Fibroblast of the aortic adventitia (primary cell): ENCODE measurements at places on chromosomes 3 and 15. TPM values are rescaled to one million over a fixed set of nuclear protein-coding genes. Genes with fewer than 3 reads are reported as not detected.
A peak's percentile ranks its signal among the peaks of the same experiment; 100 is the strongest.

DNA sequence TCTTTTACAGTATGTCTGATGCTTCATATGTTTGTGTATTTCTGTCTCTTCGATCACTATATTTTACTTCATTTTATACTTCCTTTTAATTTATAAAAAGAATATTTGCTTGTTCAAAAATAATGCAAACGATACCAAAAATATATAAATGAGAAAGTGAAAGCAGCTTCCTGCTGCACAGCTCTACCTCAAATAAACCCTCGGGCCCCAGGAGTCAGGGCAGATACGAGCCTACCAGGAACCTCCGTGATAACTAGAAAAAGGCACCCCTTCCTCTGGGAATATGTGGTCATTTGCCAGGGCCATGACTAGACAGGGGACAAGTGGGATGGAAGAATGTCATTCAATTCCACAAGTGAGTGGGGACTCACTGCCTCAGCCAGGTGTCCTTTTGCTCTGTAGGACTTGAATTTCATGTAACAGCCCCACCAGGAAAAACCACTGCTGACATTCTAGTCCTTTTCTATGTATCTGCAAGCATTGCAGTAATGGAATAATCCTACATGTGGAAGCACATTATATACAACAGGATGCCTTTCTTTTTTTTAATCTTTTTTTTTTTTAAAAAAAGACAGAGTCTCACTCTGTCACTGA, 133.3 kb downstream of the SUCLG2 start:
- no peak for DNase-seq

GRCh38 chr3:57826245-57826951, 70.3 kb downstream of the SLMAP start:
- peak; percentile 48 for DNase-seq

DNA sequence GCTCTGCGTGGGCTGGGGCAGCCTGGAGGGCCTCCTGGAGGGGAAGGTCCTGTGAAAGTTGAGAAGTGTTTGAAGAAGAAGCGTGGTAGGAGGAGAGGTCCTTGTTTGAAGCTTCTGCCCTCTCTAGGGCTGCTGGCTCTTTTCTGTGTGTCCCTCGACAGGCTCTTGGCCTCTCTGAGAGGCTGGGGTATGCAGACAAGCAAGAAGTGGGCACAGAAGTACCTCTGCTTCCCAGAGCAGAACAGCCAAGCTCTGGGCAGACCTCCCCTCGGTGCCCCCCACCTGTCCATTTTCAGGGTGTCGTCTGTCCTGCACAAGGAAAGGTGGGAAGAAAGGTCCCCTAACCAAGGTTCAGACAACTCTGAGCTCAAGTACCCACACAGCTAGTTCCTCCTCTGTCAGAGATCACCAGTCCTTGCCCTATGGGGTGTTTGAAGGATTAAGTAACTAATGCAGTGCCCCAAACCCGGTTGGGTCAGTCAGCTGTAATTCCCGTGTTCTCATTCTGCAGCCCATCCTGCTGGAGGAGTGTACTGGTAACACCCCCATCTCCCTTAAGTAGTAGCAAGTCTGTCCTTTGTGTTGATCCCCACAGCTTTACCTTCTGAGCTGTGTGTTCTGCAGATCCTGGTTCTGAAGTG, 6.3 kb downstream of the CSK start:
- DNase-seq = no peak

- DNase-seq = peak; percentile 96
Measured at GRCh38 chr3:115436767-115437301, 186.5 kb upstream of the GAP43 start.

- DNase-seq = peak; percentile 59
Measured at GRCh38 chr3:111801693-111802092, 57.4 kb upstream of the PHLDB2 start.

ADAMTS7 gene
- 7.5 and 11.2 TPM in 2 replicates for total RNA-seq

GRCh38 chr15:50819344-50819743, 53.8 kb upstream of the SPPL2A start:
- DNase-seq = peak; percentile 13

DNA sequence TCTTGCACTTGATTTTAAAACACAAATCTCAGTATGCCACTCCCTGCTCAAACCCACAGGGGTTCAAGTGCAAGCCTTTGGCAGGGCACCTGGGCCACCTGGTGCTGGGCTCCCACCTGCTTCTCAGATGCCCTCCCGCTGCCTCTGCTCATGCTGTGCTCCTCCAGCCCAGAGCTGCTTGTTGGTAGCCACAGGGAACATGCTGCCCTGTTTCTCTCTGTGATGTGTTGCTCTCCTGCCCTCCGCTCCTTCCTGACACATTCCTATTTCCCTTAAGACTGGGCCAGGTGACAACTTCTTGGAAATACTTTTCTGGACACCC, 27.1 kb upstream of the KY start:
- DNase-seq = no peak

ANKUB1 gene
- not detected in 2 replicates for total RNA-seq

DNA sequence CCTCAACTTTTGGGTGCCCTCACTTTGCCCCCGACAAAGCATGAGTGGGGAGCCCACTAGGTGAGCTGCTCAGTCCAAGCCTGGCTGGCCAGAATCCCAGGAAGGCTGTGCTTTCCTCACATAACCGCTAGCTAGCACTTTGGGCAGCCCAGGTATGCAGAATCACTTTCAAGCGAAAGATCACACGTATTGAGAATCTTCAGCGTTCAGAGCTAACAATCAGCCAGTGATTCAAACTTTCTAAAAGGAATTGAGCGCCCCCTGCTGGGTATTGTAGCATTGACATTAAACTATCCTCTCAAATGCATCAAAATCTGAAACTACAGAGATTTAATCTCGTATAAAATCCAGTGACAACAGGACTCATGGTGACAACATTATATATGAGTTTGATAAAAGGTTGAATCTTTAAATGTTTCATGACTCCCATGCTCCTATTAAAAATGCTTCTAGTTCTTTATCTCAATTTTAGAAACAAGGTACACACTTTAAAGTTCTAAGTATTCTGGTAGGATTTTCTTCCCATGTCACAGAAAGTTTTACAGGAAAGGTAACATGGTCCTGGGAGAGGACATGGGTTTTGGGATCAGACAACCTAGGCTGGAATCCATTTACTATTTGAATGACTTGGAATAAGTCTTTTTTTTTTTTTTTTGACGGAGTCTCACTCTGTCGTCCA, 11.8 kb downstream of the ANAPC13 start:
- DNase-seq = peak; percentile 89

GRCh38 chr3:101938262-101938847, 89.0 kb downstream of the NFKBIZ start:
- no peak for DNase-seq

DNA sequence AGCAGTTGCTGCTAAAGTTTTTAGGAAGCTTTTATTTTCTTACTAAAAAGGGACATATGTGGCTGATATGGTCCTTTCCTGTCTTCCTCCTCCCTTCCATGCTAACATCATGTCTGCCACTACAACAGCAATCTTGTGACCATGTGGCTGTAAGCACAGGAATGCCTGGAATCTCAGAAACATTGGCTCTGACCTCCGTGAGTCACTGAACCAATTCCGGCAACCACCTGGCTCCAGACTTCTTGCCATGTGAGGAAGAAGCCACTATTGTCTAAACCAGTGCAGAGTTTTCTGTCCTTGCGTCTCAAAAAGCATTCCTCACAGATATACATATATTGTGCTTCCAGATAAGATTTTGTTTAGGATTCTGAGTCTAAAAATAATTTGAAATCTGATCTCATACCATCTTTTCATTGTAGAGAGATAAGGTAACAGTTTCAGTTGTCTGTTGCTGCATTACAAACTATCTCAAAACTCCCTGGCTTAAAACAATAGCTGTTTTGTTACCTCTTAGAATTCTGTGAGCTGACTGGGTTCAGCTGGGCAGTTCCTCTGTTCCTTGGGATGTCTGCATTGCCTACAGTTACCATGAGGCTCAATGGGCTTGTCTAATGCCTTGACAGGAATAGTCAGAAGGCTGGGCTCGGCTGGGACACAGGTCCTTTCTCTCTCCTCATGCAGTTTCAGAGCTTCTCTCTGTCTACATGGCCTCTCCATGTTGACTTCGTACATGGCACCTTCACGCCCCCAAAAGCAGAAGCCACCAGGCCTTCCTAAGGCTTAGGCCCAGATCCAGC, 77.3 kb upstream of the MAGI1 start:
- peak; percentile 99 for DNase-seq

GRCh38 chr3:51960386-51960785, 5.2 kb downstream of the GPR62 start:
- DNase-seq = no peak

DNA sequence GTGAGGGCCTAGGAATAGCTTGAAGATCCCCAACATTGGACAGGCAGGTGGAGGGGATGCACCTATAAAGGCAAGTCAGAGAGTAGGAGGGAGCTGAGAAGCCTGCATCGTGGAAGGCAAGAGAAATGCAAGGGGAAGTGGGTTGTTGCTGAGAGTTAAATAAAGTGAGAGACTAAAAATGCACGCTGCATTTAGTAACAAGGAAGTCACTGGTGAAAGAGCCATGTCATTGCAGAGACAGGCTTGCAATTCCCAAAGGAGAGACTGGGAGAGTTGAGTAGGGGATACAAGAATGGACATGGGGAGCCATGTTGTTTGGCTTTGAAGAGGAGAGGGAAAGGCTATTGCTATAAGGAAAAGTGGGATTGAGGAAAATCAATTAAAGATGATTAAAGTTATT, 77.0 kb upstream of the HEG1 start:
- no peak for DNase-seq

GRCh38 chr3:194320744-194321243, 30.3 kb downstream of the CPN2 start:
- no peak for DNase-seq

GRCh38 chr3:40073310-40074007, 236.0 kb upstream of the EIF1B start:
- DNase-seq = no peak

DNA sequence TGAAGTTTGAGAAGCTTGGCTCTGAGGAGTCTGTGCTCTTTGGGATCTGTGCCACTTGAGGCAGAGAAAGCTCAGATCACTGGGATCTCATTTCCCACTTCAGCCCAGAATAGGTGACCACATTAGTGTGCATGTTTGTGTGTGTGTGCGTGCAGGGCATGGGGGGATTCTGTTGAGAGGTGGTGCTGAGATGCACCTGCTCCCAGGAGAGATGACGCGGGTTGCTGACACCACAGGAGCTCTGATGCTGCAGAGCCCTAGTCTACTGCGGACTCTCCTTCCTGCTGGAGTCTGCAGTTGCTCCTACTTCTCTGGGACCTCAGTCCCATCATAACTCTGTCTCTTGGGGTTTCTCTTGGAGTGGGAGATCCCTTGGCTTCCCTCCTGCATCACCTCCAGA, 14.7 kb upstream of the CTXND1 start:
- DNase-seq = no peak

GRCh38 chr3:39460677-39461076, 6.8 kb upstream of the MOBP start:
- DNase-seq = no peak

DNA sequence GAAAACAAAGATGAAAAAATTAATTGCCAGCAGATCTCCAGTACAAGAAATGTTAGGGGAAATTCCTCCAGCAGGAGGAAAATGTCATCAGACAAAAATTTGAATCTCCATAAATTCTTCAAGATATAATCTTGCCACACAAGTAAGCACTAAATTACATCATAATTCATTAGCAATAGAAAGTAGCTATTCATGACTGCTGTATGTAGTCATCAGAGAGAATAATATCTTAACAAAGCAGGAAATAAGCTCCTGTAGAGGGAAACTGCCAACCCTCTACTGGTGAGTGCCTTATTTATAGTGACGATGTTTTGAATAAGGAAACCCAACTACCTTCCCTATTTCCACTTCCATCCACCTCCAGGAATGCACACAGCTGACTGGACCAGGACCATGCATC, 15.8 kb upstream of the SLC27A2 start:
- peak; percentile 86 for DNase-seq

TTLL3 gene
- total RNA-seq = 34.3 and 40.8 TPM in 2 replicates

GRCh38 chr3:10456981-10457380, 48.4 kb downstream of the ATP2B2 start:
- no peak for DNase-seq

- peak; percentile 54 for DNase-seq
Measured at GRCh38 chr3:184334470-184335158, 2.8 kb upstream of the FAM131A start.

GRCh38 chr3:50486219-50486888, 17.1 kb downstream of the CACNA2D2 start:
- no peak for DNase-seq

TEX55 gene
- not detected in 2 replicates for total RNA-seq

CAND2 gene
- total RNA-seq = 6.1 and 11.4 TPM in 2 replicates

CCDC13 gene
- 0.27 and 8.6 TPM in 2 replicates for total RNA-seq

DNA sequence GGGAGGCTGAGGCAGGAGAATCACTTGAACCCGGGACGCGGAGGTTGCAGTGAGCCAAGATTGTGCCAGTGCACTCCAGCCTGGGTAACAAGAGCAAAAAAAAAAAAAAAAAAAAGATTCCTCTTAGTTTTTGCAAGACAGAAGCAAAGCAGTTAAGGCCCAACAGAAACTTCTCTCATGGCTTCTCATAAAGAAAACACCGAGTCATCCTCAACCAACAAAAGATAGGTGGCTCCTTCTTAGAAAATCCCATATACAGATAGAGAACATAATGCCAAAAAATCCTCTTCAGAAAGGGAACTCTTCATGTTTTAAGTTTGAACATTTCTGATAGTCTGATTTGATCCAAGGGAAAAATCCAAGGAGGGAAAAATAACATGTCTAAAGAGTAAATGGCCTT, 12.5 kb upstream of the SKIL start:
- DNase-seq = no peak

- peak; percentile 97 for DNase-seq
Measured at GRCh38 chr3:124878561-124879336, 8.4 kb downstream of the ITGB5 start.

- DNase-seq = no peak
Measured at GRCh38 chr3:76438971-76439370, 600.9 kb upstream of the ROBO2 start.

DNA sequence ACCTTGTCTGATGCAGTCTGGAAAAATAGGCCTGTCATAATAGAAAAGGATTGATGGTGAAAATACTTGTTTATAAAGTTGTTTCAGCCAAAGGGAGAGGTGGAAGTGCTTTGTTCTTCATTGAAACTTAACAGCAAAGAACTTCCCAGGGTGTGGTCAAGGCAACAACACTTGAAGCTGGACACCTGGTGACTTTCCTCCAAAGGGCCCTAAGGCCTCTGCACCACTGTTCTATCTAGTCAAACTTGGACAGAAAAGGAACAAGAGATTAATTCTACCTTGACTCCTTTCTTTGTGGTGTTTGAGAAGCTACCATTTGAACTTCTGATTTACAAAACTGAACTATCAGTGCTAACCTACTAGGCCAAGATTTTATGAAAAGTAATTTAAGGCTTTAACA, 102.0 kb downstream of the CMSS1 start:
- DNase-seq = no peak

DNA sequence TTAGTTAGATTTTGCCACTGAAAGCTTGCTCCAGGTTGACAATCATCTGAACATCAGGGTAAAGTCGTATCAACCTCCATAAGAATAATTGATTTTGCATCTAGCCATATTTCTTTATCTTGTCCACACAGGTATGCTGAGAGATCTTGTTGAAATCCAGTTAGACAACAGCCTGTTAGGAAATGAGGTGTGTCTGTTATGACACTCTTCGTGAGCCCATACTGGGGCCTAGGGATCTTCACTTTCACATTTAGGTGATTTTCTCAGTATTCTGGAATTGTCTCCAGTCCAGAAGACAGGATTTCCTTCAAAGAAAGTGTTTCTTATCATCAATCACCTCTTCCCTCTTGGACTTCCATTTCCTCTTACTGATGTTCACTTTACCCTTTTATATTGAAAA, 18.1 kb downstream of the DNAJB11 start:
- DNase-seq = no peak
